Memory B cell (primary cell): ENCODE measurements at places on chromosomes 4 and X.

DNA sequence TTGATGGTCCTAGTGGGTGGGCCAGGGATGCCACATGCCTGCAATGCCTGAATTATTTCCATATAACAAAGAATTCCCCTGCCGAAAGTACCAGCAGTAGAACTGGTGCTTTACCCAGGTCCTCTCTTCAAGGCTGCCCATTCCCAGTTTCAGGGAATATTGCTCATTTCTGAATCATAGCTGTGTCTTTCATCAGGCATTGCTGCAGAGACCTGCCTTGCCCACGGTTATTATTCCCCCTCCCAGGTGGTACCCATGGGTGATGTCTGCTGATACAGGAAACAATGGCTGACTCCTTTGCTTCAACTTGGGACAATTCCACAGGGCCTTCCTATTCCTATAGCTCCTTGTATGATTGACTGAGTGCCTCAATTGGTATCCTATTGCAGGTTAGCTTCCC lies 9.7 kb upstream of the IQCM start:
- DNase-seq = no peak

- no peak for DNase-seq
Observed at GRCh38 chr4:8281519-8282133, 12.1 kb downstream of the HTRA3 start.

GRCh38 chr4:152500800-152501434 lies 35.0 kb downstream of the FBXW7 start:
- peak; percentile 53 for DNase-seq

DNA sequence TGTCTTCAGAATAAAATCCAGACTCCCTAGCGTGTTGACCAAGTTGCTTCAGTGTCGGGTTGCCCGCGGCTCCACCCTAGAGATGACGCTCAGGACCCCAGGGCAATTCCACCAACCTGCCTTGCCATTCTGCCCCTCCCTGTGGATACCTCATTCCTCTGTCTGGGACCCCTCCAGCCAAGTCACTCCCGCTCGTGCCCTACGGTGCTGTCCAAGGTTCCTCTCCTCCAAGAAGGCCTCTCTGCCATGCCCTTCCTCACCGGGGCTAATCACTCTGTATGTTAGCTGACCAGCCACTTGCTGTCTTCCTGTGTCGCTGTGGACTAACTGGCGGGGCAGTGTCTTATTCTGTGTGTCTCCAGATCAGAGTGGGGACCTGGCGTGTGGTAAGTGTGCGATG lies 46.6 kb downstream of the TENM3 start:
- DNase-seq = no peak

- DNase-seq = no peak
Observed at GRCh38 chr4:89556601-89557305, 249.2 kb upstream of the GPRIN3 start.

DNA sequence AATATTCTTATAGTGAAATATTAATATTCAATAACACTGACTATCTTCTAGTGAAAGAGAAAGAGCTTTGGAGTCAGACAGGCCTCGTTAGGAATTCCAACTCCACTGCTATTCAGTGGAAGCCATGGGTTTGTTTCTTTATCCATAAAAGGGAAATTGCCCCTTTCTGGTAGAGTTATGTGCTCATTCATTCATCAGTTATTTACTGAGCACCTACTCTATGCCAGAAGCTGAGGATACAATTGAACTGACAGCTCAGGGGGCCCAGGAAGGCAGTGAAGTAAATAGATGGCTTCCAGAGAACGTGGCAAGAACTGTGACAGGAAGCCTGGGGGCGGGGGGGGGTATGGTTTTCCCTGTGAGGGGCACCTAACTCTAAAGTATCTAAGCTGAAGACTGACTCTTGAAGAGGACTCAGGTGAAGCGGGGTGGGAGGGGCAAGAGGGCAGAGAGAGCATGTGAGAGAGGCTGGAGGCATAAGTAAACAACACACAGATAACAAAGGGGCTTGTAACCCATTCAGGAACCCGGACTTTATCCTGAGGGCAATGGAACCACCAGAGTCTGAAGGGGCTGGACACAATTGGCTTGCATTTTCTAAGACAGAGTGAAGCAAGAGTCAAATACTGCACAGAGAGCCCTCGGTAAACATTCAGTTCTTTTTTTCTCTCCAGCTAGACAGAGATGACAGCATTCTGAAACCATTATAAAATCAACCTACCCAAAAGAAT lies 20.3 kb downstream of the ANXA5 start:
- DNase-seq = no peak

DNA sequence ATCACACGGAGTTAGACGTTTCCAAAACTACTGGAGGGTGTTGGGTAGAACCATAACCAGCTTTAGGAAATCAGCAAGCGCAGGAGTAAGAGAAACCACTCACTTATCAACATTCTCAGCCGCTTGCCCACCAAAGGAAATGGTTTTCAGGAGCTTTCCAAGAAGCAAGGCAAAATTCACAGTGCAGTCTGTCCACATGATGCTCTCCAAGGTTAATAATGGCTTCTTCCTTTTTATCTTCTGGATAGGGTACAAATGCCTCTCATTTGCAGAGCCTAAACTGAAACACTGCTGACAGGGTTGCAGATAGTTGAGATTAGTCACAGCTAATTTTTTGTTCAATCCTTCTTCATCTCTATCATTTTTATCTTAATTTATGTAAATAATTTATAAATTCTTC lies 705.4 kb downstream of the RAB28 start:
- no peak for DNase-seq

GRCh38 chr4:172517391-172517790 lies 651.2 kb upstream of the GALNT7 start:
- DNase-seq = no peak

DNA sequence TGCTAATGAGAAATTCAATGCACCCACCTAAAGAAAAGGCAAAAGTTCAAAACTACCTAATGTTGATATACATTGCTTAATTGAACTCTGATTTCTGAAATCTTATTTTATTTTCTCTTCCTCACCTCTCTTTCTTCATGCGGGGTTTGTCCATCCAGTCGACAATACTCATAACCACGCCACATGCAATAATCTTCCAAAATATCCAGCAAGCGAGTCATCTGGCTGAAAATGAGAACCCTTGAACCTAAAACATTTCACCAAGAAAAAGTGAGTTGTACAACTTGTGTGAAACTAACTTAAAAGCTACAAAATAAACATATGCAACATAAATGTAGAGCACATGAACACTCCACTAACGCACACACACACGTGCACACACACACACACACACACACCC lies 26.7 kb downstream of the SMARCA1 start:
- no peak for DNase-seq

GRCh38 chrX:25872786-25873185 lies 265.4 kb upstream of the MAGEB18 start:
- no peak for DNase-seq

- DNase-seq = no peak
Observed at GRCh38 chr4:62676962-62677361, 1476.8 kb downstream of the ADGRL3 start.

DNA sequence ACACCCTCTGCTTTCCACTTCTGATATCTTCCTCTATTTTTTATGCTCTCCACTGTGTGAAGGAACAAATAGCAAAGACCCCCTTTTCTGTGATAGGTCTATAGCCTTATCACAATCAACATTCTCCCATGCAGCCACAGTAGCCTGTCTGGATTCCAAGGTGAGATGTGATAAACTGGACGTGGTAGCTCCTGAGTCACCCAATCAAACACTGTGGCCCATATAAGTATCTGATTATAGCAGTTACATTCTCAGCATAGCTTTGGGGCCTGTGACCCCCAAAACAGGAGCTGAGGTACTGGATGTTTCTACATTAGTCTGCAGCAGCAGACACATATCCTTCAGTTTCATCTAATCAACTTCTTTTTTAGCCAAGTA lies 172.7 kb upstream of the IGFBP7 start:
- DNase-seq = no peak

DNA sequence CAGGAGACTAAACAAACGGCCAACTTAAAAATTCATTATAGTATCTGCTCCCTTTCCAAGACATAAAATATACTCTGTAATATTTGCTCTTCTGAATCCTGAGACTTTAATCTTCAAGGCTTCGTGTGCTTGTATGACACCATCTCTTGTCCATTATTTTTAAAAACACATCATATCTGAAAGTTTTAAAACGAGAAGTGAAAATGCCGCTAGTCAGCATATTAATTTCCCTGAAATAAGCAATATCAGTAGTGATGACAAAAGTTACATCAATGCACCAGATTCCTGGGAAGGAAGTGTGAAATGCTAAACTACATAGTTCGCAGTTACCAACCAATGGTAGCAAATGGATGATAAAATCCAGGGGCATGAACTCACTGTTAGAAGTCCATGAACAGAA lies 66.8 kb upstream of the EXOC1L start:
- DNase-seq = no peak

- DNase-seq = no peak
Observed at GRCh38 chr4:120685756-120686278, 236.7 kb downstream of the PRDM5 start.

DNA sequence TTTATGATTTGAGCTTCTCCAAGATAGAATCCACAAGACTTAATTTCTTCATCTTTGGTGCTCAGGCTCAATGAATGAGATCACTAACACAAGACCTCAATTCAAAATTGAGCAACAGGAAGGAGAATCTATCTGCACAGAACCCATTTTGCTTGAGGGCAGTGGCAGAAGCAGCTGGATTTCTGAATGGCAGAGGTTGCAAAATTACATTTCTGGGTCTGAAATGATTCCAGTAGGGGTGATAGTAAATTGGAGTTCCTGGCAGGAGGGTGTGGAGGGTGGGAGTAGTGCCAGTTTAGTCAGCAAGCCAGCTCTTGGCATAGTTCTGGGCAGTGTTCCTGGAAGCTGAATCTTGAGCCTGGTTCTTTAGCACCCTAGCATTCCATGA lies 281.1 kb downstream of the SLC7A11 start:
- no peak for DNase-seq

DNA sequence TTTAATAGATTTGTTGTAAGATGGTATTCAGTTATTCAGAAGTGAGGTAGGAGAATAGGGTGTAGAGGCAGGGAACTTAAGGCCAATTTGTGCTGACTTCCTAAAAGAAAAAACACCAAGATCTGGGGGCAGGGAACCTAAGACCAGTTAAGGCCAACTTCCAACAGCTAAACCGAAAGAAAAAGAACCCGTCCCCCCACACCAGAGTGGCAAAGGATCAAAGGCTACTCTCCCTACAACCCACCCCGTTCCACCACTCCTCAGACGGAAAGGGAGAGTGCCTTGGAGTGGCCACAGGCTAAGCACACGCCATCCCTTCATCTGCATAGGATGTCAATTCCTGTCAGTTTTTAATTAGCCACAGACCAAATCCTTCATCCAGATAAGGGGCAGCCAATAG lies 3.7 kb upstream of the ZNF718 start:
- DNase-seq = no peak

DNA sequence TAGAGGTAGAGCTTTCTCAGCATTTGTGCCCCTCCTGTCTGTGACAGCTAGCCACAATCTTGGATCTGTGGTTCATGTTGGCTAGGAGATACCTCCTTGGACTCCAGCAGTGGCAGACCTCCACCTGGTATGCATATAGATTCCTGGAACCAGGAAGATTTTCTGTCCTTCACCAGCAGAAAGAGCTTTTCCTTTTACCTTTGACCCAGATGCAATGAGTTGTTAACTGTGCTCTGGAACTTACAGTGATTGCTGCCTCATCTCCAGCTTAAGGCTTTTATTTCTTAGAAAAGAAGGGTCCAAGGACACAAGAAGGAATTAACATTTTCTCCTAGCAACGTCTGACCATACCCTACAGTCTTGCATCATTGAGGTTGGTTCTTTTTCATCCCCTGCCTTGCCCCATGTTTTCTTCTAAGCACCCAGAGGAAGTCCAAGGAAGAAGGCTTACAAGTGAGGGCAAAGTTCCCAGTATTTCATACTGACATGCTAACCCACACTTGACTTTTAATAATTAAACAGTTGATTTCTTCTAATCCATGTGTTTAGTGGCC lies 217.1 kb upstream of the ARHGAP24 start:
- no peak for DNase-seq

DNA sequence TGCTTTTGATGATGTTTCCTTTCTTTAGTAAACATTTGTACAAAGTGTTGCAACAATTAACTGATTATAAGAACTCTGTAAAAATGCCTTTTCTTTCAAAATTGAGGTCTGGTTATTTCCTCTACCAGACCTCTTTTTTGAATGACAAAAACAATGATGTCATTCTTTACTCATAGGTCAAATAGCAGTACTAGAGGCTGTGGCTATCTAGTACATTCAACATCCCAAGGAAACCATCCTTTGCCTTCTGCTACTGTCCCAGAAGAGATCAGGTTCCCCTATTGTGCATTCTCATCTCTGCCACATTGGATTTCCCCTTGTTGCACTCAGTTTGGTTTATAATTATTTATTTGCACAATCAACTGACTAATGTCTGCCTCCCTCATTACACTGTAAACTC lies 19.1 kb upstream of the MAD2L1 start:
- DNase-seq = no peak

GRCh38 chrX:8139716-8140115 lies 31.4 kb downstream of the VCX2 start:
- DNase-seq = no peak

- no peak for DNase-seq
Observed at GRCh38 chr4:152708796-152709195, 29.0 kb upstream of the TMEM154 start.

- DNase-seq = no peak
Observed at GRCh38 chrX:69505772-69506616, 1.9 kb downstream of the NALF2 start.

- no peak for DNase-seq
Observed at GRCh38 chrX:41153448-41153847, 68.2 kb downstream of the USP9X start.

- DNase-seq = no peak
Observed at GRCh38 chrX:140508958-140509357, 4.1 kb upstream of the SOX3 start.

GRCh38 chrX:126670258-126670657 lies 117.6 kb upstream of the DCAF12L1 start:
- no peak for DNase-seq

DNA sequence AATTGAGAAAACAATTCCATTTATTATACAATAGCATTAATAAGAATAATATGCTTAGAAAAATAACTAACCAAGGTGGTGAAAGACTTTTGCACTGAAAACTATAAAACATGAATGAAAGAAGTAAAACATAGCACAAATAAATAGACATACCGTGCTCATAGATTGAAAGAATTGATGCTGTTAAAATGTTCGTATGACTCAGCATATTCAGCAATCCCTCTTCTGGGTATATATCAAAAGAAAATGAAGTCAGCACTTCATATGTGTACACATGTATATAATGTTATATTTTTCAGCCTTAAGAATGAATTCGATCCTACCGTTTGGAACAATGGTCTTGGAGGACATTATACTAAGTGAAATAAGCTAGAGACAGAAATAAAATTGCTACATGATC lies 716.3 kb downstream of the GLUD2 start:
- DNase-seq = no peak

DNA sequence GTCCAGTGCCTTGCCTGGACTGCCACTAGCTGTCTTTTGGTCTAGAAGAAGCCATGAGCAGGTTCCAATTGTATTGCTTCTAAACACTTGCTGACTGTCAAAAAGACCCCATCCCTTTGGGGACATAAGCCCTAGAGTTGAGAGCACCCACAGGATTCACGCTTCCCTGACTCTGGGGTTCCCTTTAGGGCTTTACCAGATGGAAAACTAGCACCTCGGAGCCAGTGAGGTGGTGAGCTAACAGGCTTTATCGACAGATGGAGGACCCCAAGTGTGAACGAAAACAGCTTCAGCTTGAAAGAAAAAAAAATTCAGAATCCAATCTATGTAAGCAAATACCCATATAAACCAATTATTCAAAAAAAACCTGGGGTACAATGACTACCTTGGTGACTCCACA lies 90.8 kb downstream of the NAA11 start:
- DNase-seq = no peak

GRCh38 chr4:165541851-165542459 lies 163.1 kb downstream of the CPE start:
- DNase-seq = no peak

GRCh38 chrX:72255864-72256263 lies 17.0 kb upstream of the ERCC6L start:
- DNase-seq = no peak
